Kidney capillary endothelial cell (primary cell): ENCODE measurements at places on chromosomes 4 and X.

DNA sequence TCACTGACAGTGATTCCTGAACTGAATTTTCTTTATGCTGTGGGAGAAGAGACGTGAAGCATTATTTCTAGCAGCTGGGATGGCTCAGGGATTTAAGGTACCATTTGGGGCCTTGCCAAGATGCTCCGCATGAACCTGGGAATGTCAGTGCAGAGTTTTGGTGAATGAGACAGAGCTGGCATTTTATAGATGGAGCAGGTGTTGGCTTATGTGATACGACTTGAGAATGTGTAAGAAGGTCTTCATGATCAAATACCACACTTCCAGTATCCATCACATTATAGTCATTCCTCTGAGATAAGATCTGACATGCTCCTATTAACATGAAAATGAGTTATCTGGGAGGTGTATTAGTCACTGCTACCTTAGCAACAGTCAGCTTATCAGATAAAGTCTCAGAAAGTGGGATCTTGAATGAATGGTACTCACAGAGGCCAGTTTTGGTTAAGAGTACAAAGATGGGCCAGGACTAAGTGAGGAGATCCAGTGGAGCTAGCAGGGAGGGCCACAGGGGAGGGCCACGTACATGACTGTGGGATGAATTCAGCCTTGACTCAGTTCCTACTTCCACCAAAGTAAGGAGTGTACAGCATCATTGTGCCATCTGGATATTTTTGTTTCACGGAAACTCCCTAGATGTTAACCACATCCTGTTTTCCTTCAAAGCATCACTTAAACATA, 116.7 kb downstream of the SPCS3 start:
- peak; percentile 25 for DNase-seq

DNA sequence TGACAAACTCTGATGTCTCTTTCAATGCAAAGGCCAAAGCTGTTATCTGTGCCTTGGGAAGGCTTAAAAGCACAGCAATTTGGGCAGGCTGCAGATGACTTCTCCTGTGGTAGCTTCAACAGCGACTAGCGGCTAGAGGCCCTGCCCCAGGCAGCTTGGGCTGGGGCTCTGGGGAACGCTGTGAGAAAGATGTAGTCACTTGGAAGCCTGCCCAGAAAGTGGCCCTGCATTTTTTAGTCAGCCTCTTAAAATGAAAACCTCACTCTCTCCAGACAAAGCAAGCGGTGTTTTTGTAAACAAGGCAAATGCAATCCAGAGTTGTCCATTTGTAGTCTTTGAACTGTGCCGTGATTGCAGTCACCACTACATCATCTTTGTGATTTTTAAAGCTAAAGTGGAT, 27.5 kb downstream of the PCYT1B start:
- no peak for DNase-seq

GRCh38 chr4:184822356-184822755, 3.4 kb downstream of the ACSL1 start:
- no peak for DNase-seq

DNA sequence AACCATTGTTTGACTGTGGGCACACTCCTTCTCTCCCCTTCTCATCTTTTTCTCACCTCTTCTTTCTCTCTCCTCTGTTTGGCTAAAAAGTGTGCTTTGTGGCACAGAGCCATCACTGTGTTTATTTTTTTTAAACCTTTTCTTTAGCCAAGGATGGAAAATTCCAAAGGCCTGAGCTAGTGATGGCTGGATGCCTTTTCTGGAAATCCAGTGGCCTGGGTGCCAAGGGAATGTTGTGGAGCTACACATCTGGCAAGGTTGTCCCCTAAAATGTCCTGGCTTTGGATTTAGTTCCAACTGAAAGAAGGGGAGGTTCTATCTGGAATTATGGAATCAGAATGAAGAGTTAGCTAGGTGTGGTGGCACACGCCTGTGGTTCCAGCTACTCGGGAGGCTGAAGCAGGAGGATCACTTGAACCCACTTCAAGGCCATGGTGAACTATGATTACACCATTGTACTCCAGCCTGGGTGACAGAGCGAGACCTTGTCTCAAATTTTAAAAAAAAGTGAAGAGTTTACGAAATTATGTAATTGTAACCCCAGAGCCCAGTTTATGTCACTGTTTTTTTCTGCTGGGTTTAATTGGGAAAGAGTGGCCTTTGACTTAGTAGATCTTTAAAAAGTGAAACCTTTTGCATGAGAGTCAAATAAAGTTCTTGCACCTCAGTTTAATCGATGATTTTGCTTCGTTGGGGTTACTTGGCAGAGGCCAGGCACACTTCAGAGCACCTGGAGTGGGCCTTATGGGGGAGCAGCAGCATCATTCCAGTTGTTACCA, 17.7 kb downstream of the DOCK11 start:
- no peak for DNase-seq

- DNase-seq: no peak
These were observed 106.6 kb downstream of the CEP135 start for GRCh38 chr4:56055027-56055977.

DNA sequence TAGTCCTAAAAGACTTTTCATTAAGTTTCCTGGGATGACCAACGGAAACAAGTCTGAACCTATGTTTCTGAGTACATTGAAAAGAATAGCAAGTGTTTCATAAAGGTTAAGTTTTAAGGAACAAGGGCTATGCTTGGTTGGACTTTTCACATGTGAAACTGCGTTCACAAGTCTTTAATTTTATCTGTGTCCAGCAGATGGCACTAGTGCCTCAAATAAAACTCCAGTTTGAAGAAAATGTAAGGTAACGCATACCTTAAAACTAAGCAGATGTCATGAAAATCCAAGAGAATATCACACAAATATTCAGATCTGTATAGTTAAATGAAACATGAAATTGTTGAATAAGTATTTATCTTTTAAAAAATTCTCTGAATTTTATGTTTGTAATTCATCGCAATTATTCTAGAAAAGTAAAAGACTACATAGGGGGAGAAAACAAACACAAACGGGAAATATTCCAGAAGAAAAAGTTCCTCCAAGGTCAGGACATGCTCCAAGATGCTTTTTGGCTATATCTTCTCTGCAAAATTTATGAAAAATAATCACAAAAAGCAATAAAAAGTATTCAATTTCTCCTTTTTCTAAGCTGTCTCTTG, 89.6 kb upstream of the MAD2L1 start:
- peak; percentile 55 for DNase-seq

DNA sequence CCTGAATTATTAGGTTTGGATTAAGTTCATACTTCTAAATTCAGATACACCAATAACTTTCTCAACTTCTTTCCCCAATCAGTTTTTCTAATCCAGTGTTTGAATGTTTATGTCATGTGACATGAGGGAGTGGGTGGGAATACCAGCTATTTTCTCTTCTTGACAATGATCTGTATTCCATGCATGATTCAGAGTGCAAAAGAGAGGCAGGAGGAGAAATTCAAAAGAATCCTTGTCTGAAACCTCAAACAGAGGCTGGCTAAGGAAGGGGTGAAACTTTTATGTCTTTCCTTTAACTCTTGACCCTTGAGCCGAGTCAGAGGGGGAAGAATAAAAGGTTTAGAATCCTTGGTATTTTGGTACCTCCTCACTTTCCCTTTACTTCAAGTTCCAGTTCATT, 544.7 kb downstream of the SPRY1 start:
- no peak for DNase-seq

DNA sequence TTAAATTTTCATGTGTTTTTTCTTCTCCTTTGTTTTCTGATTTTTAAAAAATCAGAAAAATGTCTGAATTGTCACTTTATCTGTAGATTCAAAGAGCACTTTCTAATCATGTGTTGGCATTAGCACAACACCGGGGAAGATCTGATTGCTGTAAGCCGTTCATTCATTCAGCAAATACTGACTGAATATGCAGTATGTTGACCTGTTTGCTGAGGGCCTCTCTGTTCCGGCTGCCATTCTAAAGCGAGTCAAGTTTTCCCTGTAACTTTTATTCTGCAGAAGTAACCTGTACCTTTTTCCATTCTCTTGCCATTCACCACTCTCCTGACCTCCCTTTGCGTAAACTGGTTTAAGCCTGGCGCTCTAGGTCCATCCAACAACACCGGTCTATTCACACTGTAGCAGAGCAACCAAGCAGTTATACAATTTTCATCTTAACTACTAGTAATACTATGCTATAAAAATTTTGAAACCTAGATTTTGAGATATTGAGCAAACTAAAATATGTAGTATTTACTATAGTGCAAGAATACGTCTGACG, 6.7 kb downstream of the SORBS2 start:
- DNase-seq: no peak

GRCh38 chr4:94939791-94940519, 182.2 kb downstream of the BMPR1B start:
- DNase-seq: no peak

DNA sequence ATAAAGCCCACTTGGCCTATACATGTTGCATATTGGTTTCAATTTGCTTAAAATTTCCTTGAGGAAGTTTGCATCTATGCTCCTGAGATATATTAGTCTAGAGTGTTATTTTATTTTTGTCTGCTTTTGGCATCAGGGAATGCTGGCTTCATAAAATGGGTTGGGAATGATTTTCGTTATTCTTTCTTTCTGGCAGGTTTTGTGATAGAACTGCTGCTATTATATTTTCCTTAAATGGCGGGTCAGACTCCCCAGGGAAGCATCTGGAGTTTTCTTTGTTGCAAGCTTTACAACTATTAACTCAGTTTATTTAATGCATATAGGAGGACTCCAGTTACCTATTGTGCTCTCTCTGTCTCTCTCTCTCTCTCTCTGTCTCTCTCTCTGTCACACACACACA, 82.0 kb upstream of the WDR17 start:
- DNase-seq: no peak

- DNase-seq: no peak
These were observed 1015.7 kb downstream of the FSTL5 start for GRCh38 chr4:161148051-161148450.

DNA sequence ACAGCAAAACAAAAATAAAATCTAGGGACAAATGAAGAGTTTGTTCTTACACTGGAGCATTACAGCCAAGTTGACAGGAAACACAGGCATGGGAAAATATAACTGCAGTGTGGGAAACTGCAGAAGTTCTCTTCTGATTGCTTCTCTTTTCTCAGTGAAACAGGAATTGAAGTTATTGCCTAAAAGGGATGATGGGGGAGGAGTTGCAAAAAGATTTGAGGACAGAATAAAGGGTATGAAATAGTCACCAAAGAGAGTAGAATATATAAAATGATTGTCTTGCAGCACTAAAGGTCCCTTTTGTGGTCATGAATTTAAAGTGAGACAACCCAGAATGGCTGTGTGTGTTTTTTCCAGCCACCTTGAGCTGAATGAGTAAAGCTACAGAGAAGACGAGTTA, 103.7 kb downstream of the JADE1 start:
- DNase-seq: no peak

GRCh38 chr4:73730292-73730691, 10.1 kb upstream of the CXCL8 start:
- DNase-seq: no peak

DNA sequence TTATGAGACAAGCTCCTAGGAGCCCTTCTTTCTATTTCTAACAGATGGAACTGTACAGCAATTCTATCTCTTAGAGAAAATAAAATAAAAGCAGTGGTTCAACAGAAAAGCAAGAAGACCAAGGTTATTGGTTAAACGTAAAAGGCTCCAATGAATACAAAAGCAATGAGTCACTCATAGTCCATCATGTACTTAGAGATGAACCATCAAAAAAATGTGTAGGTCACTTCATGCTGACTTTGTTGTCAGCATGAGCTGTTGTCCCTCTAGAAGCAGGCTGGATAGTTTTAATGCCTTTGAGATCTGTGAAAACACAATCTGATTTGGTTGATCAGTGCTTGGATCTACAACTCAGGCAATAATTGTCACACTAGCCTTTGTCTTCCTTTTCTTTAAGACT, 378.6 kb upstream of the ANXA10 start:
- no peak for DNase-seq

GRCh38 chr4:112910109-112910736, 139.2 kb upstream of the ANK2 start:
- no peak for DNase-seq

GRCh38 chr4:84897516-84897915, 69.0 kb downstream of the WDFY3 start:
- DNase-seq: no peak

DNA sequence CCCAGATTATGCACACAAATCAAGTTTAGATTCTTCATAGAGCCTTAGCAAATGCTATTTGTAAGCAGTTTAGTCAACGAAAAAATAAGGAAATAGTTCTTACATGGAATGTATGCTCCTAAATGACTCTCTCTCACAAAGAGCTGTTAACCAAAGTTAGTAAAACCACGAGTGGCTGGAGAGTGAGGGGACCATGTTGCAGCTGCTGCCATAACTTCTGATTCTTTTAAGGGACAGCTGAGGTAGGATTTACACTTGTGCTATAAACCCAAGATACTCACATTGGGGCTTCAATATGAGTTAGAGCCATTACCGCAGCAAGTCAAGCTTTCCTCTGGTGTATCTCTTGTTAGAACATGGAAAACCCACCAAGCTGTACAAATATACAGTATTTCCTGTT, 2.7 kb downstream of the DOCK11 start:
- no peak for DNase-seq

DNA sequence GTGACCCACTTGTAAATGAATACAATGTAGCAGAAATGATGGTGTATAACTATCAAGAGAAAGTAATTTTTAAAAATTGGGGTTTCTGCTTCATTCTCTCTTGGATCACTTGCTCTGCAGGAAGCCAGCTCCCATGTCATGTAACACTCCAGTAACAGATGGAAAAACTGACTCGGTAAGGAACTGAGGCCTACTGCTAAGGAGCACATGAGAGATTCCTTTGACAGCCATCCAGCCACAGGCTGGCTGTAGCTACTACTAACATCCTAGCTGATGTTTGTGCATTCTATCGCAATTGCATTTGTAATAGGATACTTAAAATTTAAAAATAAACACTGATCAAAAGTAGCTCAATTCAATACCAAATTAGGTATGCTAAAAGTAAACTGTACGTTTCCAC, 102.3 kb upstream of the MAB21L2 start:
- no peak for DNase-seq

DNA sequence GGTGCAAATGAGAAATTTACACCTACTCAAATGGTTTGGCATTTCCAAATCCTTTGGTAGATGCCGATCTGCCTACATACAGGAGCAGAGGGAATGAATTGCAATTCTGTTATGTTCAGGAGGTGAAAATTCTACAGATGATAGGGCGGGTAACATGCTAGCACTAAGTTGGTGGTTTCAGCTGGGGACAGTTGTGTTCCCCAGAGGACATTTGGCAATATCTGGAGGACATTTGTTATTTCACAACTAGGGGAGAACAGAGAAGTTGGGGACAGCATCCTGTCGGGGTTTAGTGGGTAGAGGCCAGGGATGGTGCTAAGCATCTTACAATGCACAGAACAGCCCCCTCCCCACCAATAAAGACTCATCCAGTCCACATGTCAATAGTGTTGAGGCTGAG, 96.5 kb upstream of the PUDP start:
- no peak for DNase-seq

DNA sequence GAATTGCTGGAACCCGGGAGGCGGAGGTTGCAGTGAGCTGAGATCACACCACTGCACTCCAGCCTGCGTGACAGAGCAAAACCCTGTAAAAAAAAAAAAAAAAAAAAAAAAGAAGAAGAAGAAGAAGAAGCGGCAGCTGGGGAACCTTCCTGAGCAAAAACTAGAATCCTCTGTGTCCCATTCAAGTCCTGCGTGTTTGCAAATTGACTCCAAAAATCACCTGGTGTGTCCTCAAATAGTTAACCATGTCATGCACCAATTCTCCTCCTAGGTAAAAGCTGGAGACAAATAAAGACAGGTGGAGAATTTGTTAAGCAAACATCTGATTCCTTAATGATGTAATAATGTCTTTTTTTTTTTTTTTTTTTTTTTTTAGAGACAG, 31.9 kb upstream of the ASMTL start:
- DNase-seq: no peak
